Stimulated activated CD8-positive, alpha-beta memory T cell treated with anti-CD3 and anti-CD28 coated beads, Interleukin-4, amount 100 ng/mL, for 4 hours (primary cell): ENCODE measurements at places on chromosomes 6 and 20.

DNA sequence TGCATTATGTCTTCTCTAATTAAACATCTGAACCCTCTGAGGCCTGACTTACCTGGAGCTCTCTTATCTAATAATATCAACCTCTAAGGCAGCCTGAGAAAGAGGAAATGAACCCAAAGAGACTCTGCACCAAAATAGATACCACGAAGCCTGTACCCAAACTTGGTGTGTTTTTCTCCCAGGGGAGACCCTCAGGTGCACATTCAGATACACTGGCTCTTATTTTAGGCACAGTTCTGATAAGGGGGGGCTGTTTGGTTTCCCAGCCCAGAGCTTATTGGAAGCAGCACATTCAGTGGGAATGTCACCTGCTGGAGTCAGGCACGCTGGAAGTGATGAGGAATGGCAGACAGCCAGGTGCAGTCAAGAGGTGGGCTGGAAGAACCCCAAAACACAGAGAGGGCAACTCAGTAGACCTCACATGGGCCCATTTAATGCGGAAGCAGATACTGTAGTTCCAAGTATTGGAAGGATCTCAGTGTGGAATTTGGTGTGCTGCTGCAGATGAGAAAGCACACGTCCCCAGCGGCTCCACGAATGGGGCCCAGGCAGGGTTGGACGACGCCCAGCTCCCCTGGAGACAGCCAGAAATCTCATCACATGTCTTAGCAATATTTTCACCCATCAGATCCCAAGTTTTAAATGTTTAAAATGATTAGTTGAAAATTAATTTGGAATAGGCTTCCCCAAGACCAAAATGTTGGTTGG, 9.7 kb upstream of the CCR6 start:
- no peak for DNase-seq

- DNase-seq = no peak
Observed at GRCh38 chr20:58650181-58650775, 805 bp upstream of the STX16 start.

GRCh38 chr20:3360752-3361151, 46.7 kb downstream of the DNAAF9 start:
- no peak for DNase-seq

DNA sequence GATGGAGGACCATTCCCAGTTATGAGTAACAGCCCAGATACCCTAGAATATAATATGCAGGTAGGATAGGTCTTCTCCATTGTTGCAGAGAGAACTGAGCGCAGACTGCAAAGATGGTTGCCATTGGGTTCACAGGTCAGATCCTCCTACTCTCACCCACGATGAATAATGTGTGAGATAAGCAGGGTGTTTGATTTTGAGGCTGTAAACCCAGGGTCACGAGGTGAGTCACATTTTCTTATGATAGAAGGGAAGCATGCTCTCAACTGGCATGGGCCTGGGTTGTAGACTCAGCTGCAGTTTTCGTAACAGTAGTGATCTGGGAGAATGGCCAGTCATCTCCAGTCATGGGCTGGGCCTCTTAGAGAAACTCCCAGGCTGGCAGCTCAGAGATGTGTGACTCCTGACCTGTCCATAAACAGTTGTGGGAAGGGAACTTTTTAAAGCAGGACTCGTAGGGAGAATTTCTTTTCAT, 74.2 kb downstream of the CD164 start:
- DNase-seq = no peak

DNA sequence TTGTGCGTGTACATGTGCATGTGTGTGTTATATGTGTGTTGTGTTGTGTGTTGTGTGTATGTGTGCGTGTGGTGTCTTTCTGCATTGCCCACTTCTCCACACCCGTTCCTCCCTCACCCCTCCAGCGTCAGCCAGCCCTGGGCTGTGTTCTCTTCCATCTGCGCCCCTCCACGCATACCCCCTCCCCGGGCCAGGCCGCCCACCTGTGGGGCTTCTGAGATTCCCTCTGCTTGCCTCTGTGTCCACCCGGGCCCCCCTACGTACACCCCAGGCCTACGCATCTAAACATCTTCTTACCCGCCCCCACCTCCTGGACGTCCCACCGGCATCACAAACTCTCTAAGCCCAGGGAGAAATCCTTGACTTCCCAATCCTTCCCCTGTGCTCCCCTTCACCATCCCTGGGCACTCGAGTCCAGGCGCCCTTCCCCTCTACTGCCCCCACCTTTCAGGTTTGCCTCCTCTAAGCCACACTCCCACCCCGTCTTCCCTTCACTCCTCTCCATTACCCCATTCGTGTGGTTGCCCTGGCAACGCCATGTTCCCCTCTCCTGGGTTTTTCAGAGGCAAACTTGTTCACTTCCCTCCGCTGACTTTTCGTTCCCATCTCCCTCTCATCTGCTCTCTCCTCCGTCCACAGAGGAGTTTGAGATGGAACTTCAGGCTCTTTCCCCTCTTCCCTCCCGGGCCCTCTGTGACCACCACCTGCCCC, 81.7 kb upstream of the NNAT start:
- no peak for DNase-seq

DNA sequence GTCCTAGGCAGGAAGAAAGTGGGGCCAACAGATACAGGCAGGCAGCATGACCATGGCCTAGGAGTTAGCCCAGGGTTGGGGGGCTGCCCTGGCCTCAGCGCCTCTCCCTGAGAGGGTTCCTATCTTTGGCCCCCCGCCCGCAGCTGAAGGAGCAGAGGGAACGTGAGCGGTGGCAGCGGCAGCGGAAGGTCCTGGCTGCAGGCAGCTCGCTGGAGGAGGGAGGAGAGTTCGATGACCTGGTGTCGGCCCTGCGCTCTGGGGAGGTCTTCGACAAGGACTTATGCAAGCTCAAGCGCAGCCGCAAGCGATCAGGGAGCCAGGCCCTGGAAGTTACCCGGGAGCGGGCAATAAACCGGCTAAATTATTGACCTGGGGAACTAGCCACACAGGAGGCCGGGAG, 32.6 kb downstream of the MOCS1 start:
- DNase-seq = no peak

GRCh38 chr6:43060034-43060754, 763 bp downstream of the KLC4 start:
- no peak for DNase-seq

- DNase-seq = no peak
Observed at GRCh38 chr6:96613291-96613999, 50.5 kb downstream of the FHL5 start.

DNA sequence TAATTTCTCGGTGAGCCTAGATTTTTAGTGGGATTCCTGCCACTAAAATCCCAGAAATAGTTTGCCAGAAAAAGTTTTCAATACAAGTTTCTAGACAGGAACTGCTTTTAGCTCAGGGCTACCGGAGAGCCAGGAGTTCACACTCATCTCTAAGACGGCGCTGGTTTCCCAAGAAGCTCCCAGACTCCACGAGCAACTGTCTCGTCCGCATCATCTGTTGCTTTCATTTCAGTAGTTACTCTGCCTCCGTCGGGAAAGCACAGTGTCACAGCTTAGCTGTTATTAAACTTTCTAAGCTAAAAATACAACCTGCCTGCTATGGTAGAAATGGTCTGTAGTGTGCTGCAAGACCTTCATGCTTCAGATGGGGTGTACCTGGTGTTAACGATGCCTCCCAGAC, 197.3 kb upstream of the SNX9 start:
- DNase-seq = no peak

- no peak for DNase-seq
Observed at GRCh38 chr20:47055699-47056369, 161.2 kb downstream of the EYA2 start.

DNA sequence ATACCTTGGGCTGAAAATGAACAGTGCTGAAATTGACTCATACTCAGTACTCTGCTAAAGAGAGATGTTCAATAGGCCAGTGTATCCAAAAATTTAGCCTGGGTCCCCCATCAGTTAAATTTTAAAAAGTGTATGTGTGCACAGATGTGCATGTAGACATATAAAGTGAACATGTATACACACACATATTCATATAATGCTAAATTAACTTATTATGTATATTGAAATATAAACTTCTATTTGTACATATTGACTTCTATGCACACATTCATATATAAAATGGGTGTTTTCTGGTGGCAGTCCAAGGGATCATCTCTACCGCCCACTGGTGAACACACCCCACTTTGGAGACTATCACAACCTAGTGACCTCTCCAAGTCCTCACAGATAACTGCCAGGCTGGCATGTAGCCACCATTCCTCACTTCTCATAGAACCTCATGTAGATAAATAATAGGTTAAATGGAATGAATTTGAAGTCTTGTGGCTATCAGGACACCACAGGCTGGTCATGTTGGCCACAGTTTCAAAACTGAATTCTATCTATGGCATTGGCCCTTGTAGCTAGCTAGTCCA, 8.8 kb downstream of the SLC22A16 start:
- DNase-seq = no peak

DNA sequence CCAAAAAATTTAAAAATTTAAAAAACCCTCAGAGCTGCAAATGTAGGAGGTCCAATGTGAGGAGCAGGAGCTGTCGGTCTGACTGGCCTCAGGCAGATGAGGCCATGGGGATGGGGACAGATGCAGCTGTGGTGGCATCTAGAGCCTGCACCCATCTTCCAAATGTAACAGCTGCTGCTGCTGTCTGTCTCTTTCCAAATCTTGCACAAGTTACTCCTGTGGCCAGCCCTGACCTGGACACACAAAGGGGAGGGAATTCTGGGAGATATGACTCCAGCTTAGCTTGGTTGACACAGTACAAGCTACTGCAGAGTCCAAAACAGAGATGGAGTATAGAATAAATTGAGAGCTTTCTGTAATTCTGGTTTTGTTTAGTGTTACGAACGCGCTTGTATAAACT, 115.2 kb downstream of the PRND start:
- DNase-seq = no peak
